ENCODE measurements at places on chromosomes 7 and 10.

DNA sequence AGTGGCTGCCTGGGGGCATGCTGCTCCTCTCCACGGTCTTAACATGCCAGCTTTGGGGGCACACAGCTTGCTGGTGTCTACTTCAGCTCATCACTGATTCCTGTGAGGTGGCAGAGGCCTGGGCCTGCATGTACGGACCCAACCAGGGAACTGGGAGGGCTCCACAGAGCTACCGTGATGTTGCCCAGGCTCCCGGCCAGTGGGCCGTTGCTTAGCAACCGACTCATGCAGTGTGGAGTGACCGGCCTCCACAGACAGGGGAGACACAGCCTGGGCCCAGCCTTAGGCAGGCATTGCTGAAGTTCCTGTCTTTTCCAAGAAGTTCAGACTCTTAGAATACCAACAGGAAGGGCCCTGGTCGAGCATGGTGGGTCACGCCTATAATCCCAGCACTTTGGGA lies 25.8 kb upstream of the SH2B2 start:
- DNase-seq: no peak

DNA sequence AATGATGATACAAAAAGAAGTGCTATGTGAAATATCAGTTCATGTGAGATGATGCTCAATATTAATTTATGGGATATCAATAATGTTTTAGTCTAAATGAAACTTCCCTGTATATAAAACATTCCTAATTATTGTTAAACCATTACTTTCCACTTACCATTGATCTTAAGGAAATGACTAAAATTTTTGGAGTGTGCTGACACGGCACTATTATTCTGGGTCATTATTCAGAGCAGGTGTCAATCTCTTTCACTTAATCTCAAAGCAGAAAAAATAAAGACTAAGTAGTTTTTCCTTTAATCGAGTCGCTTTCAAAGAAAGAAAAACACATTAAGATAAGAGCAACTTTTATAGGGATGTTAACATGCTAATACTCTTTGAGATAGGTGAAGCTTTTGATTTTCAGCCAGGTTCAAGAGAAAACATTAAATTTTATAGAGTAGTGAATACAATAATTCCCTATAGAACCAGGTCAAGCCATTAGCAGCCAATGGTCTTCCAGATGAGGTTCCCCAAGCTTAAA lies 11.4 kb upstream of the CREB5 start:
- no peak for DNase-seq

DNA sequence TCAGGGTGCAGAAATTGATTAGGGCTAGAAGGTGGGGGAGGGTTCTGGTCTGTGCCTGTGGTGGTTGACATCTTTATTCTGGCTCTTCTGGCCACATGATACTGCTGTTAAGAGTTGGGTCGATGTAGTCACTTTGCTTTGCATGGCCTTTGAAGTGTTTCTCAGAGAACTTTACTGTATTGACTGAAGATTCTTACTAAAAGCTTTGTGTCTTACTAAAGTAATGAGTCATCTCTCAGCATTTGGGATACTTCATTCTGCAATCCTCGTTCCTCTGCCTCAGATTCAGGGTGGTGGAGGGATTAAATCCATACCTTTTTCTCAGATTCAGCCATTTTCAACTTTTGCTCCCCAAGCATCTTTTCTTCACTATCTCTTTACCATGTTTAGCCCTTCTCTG lies 38.6 kb downstream of the STEAP4 start:
- no peak for DNase-seq

DNA sequence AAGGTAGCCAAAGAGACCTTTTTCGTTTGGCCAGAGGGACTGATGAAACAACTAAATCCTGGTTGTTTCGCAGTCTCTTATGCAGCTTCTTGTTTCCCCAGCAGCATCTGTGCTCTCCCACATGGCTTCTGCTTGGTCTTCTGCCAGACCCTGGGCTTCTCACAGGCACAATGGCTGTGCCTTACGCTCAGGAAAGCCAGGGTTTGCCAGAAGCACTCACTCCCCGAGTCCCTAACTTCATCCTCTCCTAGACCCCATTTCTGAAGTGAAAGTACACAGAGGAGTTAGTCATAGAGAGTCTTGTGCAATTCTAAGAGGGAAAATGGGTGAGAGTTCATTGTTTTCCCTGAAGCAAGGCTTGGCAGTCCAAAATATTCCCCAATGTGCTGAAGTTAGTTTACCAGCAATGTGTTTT lies 121.7 kb downstream of the EVX1 start:
- no peak for DNase-seq

DNA sequence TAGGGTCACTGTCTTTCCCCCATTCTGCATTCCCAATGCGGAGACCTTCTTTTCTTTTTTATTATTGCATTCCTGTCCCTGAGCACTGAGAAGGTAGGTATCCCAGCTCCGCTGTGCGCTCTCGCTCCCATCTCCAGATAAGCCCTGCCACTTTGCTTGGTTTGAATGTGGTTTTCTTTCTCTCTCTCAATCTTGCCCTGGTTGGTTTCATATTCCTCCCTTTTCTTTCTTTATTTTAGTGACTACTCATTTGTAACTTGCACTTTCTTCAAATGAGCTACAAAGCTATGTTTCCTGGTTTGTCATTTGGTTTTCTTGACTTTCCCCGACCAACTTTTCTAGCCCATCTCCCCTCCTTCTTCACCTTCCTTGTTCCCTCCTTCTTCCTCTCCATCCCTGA lies 29.0 kb upstream of the HSPB1 start:
- no peak for DNase-seq

- no peak for DNase-seq
These were observed 18.0 kb downstream of the PLEKHA8 start for GRCh38 chr7:30046127-30046770.

- DNase-seq: no peak
These were observed 166.2 kb downstream of the SNX10 start for GRCh38 chr7:26457696-26458327.

DNA sequence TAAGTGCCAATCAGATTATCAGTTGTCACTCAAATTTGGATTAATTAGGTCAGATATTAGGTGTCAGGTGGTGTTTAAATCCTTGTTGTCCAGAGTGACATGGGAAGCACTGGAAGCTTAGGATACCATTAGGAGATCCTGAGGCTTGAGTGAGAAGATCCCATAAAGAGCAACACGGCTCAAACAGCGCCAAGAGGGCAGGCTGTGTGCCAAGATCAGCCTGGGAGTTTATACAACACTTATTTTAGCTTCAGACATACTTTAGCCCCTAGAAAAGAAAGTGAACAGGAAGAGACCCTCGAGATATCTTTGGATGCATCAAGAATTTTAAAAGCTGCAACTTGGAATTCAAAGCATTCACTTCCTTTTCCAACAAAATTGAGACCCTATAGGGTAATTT lies 14.2 kb upstream of the ACTA2 start:
- DNase-seq: no peak

DNA sequence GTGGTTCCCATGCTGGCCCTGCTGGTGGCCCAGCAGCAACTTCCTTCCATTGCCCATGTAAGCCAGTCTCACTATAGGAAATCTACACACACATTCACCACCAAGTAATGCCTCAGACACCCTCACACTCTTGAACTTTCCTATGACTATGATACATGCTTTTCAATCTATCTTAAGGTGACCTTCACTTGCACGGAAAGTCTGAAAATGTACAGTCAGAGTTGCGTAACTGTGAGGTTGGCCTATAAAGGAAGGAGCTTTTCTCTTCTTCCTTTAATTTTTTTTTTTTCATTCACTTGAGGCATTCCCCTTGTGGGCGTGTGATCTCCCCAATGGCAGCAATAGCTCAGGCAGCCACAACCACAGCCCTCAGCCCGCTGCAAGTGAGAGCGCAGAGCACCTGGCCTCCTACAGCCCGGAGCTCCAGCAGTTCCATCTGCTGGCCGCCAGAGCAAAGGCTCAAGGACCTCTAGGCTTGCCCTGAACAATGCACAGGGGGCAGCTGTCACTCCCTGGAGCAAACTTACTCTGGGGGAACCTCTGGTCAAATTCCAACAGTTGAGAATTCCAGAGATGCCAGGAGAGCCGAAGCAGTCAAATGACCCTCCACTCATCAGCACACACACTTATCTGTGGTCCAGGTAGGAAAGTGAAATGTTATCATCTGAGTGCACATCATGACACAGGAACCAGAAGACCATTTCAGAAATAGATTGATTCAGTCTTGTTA lies 123.1 kb upstream of the ADO start:
- DNase-seq: peak; percentile 86

GRCh38 chr7:90764848-90765570 lies 168.9 kb downstream of the CDK14 start:
- no peak for DNase-seq

- no peak for DNase-seq
These were observed 6.1 kb upstream of the KCP start for GRCh38 chr7:128916643-128916915.

DNA sequence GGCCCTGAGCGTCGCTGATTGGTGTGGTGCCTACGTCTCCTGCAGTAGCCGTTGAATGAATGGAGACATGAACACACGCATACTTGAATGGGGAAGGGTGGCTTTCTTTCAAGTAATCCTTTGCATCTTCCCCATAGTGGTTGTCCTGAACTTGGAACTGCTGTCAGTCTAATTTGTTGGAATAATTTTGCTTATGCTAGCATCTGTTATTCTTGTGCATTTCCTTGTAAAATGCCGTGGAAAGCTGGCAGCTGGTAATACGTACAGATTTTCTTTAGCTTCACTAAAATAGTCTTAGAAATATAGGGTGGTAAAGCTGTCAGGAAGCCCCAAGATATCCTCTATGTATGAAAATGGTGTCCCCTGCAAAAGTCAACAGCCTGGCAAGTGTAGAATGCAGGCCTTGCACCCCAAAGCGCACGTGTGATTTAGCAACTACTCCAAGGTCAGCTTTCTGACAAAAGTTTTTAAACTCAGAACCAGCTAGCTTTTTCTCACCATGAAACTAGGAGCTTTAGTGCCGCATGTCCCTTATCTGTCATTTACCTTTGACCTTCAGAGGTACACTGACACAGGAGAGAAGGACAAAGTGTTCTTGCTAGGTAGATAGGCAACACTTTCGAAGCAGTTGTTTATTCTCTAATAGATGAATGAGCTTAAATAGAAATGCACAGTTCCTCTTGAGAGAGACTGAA lies 70.8 kb downstream of the RBM33 start:
- DNase-seq: no peak

All from activated naive CD4-positive, alpha-beta T cell treated with anti-CD3 and anti-CD28 coated beads, Interleukin-2, amount 50 U/mL, for 16 hours (primary cell).